Effector memory CD4-positive, alpha-beta T cell (primary cell): ENCODE measurements at places on chromosomes 1 and 21.

- no peak for DNase-seq
Measured at GRCh38 chr1:191889623-191890003, 268.6 kb upstream of the RGS18 start.

GRCh38 chr1:218874313-218874712 lies 299.4 kb upstream of the LYPLAL1 start:
- DNase-seq = no peak

DNA sequence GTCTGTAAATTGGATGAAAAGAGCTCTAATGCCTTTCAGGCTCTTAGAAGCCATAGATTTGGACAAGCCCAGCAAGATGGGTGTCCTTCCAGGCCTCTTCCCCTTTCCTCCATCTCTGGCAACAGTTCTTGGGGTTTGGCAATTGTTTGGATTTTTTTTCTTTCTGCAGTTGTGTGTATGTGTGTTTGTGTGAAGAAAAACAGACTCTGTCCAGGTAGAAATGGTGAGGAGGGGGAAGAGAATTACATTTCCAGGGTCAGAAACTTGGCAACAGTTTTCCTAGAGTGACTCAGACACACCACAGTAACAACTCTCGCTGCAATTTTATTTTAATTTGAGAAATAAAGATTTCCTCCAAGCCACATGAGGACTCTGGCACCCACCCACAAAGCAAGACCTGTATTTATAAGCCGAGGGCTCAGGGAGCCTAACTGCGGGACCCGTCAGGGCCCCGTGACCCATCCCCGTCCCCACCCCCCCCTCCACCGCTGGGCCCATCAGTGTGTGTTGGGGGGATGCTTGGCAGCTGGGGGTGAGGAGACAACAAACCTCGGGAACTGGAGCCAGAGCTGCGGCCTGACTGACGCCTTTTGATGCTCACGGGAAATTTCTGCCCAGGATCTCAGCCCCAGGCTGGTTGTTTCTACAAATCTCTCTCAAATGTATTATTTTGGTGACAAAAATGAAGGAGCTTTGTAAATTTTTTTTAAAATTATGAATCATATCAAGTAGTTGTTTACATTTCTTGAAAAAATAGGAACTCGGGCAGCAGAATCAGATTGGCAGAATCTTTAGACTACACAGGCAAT lies 4.4 kb downstream of the TMEM200B start:
- no peak for DNase-seq

- DNase-seq = no peak
Measured at GRCh38 chr1:58739856-58740466, 40.1 kb upstream of the MYSM1 start.

DNA sequence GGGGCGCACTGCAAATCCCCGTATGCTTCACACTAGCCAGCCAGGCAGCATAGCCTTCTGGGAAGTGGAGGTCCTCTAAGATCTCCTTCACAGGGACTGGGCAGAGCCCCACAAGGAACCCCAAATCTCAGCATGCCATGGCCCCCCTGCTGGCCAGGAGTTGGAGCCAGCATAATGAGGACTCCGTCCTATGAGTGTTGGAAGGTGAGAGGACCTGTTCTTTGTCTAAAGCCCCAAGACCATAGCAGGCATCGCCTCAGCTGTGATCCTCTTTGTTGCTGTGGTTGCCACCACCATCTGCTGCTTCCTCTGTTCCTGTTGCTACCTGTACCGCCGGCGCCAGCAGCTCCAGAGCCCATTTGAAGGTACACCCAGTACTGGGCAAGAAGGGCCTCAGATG lies 1.5 kb downstream of the SHISA4 start:
- no peak for DNase-seq

DNA sequence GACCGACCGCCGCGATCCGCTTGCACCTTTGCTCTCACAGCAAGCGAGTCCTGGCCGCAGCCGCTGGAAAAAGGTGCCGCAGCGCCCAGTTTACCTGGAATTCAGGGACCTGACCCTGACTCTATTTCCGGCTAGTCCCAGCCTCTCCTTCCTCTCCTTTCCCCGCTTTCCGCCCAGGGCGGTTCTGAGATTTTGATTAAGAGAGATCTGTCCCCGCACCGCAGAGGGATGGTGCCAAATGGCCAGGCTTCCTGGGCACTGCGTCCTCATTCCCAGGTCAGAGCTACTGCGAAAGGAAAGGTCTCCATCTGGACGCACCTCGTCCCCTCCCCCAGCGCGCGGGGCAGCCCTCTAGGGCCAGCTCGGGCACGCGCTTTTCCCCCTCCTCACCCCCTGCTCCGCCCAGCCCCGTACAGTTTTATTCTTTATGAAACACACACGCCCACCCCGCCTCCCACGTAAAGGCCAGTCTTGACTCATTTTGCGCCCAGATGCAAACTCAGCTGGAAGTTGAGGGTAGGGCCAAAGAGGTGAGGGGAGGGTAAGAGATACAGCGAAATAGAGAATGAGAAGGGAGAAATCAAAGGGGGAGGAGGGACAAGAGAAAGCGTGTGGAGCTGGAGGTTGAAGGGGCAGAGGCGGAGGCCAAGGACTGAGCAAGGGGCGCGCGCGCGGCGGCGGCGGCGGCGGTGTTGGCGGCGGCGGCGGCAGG lies 411.8 kb upstream of the ESRRG start:
- DNase-seq = no peak

GRCh38 chr1:56050911-56051310 lies 528.5 kb downstream of the PLPP3 start:
- DNase-seq = no peak

GRCh38 chr1:99374109-99374508 lies 109.8 kb downstream of the PLPPR4 start:
- no peak for DNase-seq

DNA sequence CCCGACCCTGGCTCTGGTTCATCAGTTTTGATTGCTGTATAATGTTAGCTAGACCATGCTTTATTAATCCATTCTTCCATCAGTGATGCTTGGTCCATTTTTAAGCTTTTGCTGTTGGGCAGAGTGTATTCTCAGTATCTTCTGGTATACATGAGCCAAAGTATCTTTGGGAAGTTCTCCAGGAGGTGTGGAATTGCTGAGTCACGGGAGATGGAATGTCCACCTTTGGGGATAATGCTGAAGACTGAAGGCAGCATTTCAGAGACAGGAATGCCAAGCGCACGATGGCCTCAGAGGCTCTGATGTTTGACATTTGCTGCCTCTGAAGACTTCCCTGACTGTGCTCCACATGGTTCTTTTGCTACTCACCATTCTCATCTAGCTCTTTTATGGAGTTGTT lies 266.3 kb upstream of the KAZN start:
- no peak for DNase-seq

DNA sequence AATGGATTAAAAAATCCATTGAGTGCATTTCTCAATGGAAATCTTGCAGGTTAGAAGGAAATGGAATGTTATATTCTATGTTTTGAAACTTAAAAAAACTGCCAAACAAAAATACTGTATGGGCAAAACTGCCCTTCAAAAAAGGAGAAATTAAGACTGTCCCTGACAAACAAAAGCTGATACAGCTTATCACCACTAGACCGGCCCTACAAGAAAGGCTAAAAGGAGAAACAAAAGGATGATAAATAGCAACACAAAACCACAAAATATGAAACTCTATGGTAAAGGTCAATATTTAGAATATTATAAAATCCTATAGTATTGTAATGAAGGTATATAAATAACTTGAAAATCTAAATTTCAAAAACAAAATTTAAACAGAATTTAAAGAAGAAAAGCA lies 60.0 kb downstream of the SLC25A24 start:
- no peak for DNase-seq

DNA sequence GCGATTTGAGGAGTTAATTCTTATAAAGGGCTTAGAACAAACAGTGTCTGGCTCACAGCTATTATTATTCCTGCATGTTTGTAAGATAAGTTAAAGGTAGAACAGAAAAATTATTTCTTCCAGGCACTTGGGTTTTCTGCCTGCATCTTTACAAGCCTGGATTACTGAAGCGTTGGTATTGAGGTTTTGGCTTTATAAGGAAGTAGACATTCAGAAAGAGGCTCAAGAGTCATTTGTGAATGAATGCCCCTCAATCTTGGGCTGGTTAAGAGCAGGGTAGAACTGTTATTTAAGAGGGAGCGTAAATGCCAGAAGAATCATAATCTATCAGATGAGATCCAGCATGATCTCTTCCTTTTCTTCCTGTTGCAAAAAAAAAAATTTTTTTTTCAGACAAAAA lies 77.3 kb upstream of the ARID1A start:
- DNase-seq = no peak

GRCh38 chr1:83619170-83619896 lies 379.6 kb downstream of the TTLL7 start:
- no peak for DNase-seq

- DNase-seq = no peak
Measured at GRCh38 chr1:101364370-101365120, 127.7 kb downstream of the S1PR1 start.

DNA sequence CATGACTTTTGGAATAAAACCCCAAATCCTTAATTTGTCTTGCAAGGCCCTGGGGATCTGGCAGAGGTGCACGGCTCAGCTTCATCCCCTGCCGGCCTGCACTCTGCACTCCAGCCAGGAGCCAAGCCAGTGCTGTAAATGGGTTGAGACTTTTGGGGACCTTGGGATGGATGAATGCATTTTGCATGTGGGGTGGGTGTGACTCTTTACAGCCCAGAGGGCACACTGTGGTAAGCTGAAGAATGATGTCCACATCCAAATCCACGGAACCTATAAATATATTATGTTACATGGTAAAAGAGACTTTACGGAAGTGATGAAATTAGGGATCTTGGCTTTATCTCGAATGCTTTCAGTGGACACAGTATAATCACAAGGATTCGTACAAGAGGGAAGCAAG lies 177.8 kb downstream of the EDEM3 start:
- no peak for DNase-seq

GRCh38 chr21:43188592-43189210 lies 19.9 kb downstream of the CRYAA start:
- no peak for DNase-seq

DNA sequence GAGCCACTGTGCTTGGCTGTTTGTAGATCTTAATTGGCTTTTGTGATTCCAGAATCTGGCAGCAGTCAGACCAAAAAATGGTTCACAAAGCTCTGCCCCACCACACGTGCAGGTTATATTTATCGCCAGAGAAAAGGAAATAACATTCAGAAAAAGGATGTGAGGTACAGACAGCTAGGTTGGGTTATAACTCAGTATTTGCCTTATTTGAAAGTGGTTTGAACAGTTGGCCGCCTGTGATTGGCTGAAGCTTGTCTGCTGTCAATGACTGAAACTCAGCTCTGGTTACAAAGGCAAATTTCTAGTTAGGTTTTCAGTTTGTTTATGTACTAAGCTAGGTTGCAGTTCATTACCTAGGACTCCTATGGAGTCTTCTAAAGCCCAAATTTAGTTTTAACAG lies 9.6 kb downstream of the SH3BGR start:
- no peak for DNase-seq

- no peak for DNase-seq
Measured at GRCh38 chr1:155931332-155932038, 2.7 kb downstream of the KHDC4 start.

GRCh38 chr1:18653916-18654315 lies 23.3 kb downstream of the PAX7 start:
- DNase-seq = no peak

GRCh38 chr1:100240631-100241030 lies 9.0 kb downstream of the DBT start:
- DNase-seq = no peak

GRCh38 chr1:118257946-118258345 lies 72.9 kb upstream of the SPAG17 start:
- no peak for DNase-seq

- no peak for DNase-seq
Measured at GRCh38 chr1:188241629-188242028, 1412.9 kb downstream of the PLA2G4A start.

GRCh38 chr1:170326186-170326585 lies 180.4 kb downstream of the NTMT2 start:
- no peak for DNase-seq

DNA sequence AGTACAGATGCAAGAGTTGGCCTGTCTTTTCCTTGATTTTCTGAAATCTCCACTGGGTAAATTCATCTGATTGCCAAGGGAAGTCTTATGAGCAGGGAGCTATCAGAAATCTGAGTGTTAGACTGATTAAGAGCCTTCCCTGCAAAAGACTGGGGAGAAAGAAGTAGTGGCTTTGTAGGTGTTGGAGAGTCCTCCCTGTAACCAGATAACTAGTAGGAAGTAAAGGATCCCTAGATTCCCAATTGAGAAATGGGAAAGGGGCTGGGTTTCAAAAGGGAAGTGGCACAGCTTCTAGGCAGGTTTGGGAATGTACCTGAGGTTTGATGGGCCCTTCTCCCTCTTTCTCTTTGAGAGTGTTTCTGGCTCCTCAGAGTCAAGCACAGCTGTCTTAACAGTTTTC lies 2.1 kb downstream of the TLCD4 start:
- DNase-seq = no peak

DNA sequence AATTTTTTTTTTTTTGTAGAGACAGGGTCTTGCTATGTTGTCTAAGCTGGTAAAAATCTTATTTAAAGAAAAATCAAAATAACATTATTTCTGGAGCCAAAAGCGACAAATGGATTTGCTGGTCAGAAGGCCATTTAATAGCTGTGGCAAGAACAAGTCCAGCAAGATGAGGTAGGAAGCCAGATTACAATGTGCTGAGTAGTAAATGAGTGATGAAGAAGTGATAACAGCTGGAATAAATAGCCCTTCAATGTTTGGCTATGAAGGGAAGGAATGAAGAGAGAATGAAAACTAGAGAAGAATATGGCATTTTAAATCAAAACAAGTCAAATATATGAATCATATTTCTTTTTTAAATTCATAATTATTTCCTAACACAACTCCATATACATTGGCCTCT lies 34.5 kb downstream of the SYDE2 start:
- DNase-seq = no peak

- no peak for DNase-seq
Measured at GRCh38 chr1:88204111-88204510, 480.0 kb upstream of the PKN2 start.

DNA sequence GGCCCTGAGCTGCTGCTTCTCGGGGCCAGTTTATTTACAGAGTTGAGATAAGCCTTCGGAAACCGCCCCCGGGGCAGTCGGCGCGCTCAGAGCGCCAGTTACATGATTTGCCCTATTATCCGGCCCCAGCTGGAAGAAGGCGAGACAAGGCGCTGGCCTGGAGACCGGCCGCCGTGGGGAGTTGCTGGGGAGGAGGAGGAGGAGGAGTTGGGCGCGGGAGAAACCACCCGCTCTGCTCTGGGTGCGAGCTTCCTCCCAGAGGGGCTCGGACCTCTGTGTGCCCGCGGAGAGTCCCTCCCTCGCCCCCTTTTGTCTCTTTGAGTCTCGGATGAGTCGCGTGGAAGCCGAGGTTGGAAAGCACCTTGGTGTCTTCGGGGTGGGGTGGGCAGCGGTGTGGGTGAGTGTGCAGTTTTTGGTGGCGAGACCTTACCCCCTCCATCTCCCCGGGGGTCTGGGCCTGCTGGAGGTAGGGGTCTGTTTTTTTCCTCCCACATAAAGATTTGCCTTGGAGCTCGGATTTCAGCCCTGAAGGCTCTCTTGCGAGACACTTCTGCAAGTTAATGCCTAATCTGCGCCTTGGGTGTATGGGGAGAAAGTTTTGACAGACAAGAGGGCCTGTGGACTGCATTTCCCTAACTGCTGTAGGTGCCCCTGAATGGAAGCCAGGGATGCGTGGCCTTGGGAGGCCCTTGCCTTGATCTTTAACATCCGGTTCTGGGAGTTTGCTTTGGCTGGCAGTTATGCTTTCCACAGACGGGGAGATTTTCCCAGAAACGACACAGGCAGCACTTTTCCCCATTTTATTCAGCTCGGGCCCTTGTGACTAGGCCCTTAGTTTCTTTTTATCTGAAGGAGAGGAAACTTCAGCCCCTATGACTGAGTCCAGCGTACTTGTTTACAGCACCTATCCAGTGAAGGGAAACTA lies 80.0 kb downstream of the NDUFS5 start:
- DNase-seq = peak; percentile 10
